ENCODE measurements at places on chromosomes 6 and 20.

DNA sequence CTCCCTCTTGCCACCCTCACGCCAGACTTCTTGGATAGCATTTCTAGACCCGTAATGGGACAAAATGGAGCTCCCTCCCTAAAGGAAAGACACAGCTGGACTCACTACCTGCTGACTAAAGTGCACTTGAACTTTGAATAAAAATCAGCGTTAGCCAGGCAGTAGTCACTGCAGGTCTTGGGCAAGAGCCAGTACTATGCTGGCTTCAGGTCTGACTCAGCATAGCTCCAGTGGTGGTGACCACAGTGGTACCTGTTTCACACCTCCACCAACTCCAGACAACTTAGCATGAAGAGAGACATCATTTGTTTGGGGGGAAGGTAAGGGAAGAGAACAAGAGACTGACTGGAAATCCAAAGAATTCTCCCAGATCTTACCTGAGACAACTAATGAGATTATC lies 906.8 kb downstream of the GRIK2 start:
- no peak for DNase-seq

DNA sequence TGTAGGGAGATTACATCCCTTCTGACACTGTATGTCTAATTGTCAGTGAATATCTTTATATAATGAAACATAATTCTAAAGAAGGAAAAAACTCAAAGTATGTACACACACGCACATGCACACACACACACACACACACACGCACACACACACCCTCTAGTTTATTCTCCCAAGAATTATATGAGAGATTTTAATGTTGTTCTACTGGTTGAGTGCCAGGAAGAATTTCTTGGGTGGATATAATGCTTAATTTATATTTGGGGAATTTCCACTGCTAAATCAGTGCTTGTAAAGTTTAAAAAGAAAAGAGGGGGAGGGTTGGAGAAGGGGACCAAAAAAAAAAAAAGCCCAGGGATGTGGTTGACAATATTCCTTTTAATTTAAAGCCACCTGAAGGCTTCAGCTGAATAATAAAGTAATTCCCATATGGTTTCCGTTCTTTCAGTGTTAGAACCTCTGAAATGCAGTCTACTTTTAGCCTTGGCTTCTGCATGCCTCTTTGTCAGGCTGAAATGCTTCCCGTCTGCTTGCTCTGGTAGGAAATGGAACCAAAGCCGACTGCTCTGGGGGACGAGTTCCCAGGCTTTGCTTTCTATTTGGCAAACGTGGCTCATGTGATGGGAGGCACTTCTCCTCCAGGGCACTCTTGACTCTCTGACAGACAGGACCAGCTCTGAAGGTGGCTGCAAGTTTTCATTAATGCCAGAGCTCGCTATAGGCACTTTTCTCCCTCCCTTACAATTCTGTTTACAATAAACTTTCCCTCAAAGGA lies 225.4 kb downstream of the PRL start:
- no peak for DNase-seq

DNA sequence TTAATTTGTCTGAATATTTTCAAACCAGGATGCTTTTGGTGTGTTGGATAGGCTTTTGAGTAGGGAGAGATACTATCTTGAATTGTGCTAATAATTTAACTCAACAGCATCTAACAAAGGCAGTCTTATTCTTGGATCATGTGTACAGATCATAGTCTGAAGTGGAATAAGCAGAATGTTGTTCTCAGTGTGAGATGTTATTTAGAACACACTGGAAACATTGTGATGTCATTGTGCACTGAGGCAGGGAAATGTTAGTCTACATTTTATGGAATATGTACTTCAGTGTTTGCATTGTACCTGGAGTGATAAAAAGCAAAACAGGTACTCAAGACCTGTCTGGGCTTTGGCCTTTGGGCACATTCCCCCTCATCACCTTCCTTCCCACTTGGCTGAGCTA lies 35.0 kb downstream of the RNF144B start:
- no peak for DNase-seq

DNA sequence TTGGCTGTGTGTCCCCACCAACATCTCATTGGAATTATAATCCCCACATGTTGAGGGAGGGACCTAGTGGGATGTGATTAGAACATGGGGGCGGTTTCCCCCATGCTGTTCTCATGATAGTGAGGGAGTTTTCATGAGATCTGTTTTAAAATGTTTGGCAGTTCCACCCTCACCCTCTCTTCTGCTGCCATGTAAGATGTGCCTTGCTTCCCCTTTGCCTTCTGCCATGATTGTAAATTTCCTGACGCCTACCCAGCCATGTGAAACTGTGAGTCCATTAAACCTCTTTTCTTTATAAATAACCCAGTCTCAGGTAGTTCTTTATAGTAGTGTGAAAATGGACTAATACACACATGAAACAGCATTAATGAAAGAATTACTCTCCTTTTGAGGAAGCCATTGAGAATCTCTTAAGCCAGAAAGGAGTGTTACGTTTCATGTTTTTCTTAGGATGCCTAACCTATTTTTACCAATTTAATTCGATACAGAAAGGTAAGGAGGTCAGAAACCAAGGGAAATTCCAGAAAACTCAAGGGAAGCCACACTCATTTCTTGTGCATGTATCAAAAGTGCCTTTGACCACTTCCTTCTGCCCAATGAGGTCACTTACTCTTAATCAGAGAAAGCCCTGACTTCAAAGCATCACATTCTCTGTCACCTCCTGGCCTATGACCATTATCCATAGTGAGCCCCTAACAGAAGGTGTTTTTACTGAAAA lies 24.7 kb upstream of the HINT3 start:
- no peak for DNase-seq

DNA sequence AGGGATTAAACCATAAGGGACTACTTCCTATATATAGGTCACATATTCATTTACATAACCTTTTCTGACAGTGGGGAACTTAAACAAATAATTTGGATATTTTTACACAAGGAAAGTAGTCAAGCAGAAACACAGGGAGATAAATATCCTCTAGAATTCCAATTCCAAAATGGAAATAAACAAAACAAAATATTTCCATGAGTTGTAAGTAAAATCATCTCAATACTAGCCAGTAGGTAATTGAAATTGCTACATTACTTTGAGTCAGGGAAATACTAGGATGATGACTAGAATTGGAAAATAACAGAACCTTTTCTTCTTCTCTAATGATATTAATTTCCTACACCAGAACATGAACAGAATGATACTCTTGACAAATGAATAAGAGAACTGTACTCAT lies 1308.1 kb upstream of the GJE1 start:
- DNase-seq, result no peak

DNA sequence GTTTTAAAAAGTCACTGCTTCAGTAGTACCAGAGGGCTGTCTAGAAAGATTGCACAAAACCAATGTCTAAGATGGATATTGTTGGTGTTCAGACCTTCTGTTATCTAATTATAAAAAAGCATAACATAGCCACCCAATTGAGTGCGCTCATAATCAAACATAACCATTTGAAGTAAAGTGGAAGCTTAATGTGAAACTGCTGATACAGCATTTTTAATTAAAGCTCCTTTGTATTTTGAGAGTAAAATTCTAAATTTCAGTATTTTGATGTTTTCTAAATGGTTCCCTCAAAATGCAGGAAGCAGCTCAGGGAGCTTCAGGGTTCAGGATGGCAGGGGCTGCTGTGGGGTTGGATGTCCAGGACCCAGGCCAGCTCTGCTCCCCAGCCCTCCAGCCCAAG lies 291.8 kb upstream of the ZFP64 start:
- DNase-seq, result no peak

GRCh38 chr6:43995137-43995536 lies 132.1 kb downstream of the MRPL14 start:
- DNase-seq, result no peak
